ENCODE measurements at places on chromosomes 1 and 21.

DNA sequence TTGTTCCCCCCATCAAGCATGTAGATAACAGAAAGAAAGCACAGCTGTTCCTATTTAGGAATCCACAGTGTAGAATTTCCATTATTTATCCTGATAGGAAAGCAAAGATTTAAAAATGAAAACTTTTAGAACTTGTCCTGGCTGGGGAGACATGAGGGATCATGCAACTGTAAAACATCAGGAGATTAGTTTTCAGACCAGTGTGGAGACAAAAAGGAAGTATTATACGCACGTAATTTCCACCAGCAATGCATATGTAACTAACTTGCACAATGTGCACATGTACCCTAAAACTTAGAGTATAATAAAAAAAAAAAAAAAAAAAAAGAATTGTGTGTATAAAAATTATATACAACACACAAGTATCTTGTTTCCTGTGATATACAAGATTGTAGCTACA is 172.4 kb downstream of the NEGR1 start:
- DNase-seq: no peak

DNA sequence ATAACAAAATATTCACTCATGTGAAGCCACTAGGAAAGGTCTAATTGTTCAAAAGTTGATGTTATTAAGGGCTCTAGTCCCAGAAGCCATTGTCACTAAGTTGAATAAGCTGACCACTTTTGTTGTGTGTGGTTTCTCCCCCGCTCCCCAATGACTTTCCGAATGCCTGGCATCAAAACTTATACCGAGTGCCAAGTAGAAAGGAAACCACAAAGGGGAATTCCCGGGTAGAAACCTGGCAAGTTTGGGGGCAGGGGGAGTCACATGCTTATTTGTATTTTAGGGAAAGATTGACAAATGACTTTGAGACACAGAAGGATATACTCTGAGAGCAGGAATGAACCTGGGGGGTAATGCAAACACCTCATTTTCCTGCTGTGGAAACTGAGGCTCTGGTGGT is 154.1 kb downstream of the TGFBR3 start:
- no peak for DNase-seq

DNA sequence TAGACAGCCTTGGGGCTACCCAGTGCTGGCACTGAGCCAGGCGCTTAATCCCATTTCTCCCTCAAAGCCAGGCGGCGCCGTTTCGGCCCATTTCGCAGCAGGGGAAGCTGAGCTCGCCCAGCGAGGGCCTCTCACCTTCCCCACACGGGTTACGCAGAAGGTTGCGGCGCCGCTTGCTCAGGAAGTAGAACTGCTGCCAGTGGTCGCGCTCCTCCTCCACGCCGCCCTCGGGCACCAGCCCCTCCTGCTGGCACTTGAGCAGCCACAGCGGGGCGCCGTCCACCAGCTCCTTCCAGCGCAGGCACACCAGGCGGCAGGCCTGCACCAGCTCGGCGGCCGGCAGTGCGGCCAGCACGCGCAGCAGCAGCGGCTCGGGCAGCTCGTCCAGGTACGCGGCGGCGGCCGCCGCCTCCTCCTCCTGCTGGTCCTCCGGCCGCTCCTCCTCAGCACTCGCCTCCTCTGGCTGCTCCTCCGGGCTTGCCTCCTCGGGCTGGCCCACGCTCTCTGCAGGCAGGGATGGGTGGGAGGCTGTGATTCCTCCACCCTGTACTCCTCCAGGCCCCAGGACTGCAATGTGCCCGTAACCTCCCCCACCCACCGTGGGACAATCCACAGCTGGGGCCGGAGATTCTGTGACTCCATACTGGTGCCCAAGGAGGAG is 3.8 kb downstream of the FBXO2 start:
- peak; percentile 84 for DNase-seq

DNA sequence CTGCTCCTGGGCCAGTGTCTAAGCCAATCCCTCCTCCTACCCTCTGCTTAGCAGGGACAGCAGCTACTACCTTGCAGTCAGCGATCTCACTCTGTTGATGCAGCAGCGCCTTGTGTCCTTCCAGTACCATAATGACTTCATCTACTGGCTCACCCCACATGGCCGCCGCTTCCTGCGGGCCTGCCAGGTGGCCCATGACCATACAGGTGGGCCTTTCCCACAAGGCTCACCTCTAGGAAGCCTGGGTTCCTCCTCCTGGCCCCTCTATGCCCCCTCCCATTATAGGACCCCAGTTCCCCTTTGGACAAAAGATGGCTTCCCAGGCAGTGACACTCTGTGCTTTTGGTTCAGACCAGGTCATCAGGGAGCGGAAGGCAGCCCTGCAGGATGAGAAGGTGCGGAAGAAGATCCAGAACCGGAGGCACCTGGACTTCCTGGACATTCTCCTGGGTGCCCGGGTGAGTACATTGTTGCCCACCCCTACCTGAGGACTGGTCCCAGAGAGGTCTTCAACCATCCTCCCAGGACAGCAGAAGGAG is 15.1 kb downstream of the CYP4B1 start:
- no peak for DNase-seq

- DNase-seq: no peak
These were observed 45.5 kb upstream of the CCDC27 start for GRCh38 chr1:3706651-3707297.

DNA sequence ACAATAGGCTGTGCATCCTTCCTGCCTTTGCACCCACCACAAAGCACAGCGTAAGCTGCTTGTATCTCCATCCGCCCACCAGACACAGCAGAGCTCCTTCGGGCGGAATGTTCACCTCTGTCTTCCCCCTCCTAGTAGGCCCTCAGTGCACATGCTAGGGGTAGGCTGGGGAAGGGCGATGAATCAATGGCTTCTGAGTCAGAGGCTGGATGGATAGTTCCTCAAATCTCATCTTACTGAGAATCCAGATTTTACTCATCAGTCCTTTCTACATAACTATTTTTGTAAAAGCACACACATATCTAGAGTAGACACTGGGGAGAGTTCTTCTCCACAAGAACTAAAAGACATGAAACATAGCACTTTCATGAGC is 73.8 kb downstream of the BCAR3 start:
- no peak for DNase-seq

- no peak for DNase-seq
These were observed 7.0 kb downstream of the SELE start for GRCh38 chr1:169726851-169727250.

- DNase-seq: no peak
These were observed 940 bp upstream of the ATAD3A start for GRCh38 chr1:1510912-1511532.

GRCh38 chr1:8439015-8439702 is 121.2 kb downstream of the SLC45A1 start:
- no peak for DNase-seq

DNA sequence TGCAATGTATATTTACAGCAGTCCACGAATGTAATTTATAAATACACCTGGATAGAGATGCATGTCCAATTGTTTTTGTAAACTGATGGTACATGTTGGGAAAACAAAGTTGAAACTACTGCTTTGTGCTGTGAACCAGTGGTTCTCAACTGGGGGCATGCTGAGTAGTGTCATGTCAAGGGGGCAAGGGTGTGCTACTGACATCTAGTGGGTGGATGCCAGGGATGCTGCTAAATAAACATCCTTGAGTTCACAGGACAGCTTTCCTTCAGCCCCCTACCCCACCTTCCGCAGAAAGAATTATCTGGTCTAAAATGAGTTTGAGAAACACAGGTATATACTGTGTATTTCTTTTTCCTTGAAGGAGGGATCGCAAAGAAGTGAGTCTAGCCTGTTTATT is 95.9 kb downstream of the RASAL2 start:
- peak; percentile 16 for DNase-seq

DNA sequence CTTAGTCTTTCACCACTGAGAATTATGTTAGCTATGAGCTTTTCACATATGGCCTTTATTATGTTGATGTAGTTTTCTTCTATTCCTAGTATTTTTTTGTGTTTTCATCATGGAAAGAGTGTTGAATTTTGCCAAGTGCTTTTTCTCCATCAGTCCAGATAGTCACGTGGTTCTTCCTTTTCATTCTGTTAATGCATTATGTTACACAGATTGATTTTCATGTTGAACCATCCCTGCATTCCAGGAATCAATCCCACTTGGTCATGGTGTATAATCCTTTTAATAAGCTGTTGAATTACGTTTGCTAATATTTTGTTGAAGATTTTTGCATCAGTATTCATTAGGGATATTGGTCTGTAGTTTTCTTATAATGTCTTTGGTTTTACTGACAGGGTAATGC is 17.7 kb downstream of the FHAD1 start:
- no peak for DNase-seq

GRCh38 chr1:190391582-190391981 is 86.1 kb downstream of the BRINP3 start:
- no peak for DNase-seq

DNA sequence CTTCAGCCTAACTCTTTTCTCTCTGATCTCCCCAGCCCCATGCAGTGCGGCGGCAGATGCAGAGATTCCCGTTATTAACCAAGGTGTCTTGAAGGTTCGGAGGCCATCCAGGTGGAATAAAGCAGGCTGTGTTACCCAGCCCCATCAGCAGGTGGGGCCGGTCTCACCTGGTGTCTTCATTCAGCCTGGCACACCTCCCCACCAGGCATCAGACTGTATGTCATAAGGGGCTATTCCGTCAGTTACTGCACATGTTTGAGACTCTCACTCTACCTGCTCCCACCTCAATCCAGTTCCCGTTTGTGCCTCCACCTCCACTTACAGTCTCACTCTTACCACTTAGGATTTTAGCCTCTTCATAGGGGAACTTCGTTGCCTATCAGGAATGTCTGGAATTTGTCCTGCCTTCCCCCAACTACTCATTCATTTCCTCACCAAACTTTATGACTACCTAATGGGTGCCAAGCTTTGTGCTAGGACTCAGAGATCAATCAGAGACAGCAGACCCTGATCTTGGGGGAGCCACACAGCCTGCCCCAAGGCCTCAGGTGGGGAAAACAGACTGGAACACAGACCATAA is 170.2 kb downstream of the PLPP3 start:
- no peak for DNase-seq

DNA sequence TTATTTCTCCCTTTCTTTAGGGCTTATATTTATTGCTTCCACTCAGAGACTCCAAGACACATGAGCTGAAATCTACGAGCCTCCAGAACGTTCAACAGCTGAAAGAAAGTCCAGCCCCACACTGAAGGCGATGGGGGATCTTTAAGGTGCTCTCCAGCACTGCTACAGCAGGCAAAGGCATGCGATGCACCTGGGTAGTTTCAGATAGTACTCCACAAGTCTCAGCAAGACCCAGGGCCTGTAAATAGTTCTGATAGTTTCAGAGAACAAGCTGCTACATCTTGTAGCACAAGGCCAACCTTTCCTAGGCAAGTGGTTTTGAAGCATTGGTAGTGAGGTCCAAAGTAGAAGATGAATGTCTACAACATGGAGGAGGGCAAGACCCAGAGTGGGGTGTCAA is 2.2 kb upstream of the HSD3B1 start:
- no peak for DNase-seq
